ENCODE measurements at places on chromosomes 7 and 10.

- no peak for DNase-seq
Observed at GRCh38 chr10:45093945-45094344, 93.2 kb downstream of the ZNF22 start.

DNA sequence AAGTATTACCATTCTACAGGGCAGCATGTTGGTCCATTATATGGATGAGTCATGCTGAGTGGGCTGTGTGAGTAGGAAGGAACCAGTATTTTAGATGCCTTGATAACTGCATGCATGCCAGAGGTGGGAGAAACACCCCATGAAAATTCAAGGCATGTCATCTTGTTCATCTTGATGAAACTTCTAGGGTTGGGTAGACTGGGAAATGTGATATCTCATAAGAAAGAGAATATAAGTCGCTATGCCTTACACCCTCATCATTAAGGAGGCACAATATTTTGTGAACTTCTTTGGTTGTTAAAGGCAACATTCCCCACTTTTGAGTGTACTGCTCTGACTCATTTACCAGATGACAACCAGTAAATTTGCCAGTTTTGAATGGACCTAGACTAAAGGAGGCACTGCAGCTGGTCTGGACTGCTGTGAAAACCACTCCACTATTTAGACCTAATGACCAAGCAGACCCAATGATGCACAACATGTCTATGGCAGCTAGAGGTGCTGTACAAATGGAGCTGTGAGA is 48.0 kb downstream of the ZNF365 start:
- no peak for DNase-seq

DNA sequence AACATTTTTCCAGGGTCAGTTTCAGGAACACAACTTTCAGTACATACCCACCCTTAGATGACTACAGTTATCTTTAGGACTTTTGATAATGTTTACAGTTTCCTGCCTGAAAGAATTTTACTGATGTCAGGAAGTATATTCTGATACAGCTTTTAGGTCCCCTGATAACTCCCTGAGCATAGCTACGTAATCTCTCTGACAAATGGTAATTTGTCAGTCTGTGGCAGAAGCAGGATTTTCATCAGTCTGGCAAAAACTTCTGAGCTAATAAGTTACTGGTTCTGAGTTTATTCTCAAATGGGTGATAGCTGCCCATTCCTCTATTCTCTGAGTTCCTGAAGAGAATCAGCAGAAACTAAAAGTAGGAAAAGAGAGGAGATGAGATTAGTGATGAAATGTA is 270.1 kb upstream of the MTPN start:
- no peak for DNase-seq

DNA sequence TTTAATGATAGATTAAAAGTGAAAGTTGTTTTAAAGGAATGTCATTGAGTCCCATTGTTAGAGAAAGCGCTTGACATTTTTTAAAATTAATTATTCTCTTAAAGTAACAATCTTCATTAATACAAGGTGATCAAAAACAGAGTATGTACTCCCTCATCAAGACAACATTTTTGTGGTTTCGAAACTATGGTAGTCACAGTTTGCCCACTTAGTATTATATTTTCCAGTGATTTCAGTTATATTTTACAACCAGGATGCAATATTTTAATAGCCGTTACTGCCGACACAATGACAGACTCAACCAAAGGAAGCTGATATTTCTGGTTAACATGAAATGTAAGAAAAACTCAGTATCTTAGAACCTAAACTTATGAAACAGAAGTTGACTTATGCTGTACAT is 31.3 kb downstream of the MKX start:
- DNase-seq: no peak

DNA sequence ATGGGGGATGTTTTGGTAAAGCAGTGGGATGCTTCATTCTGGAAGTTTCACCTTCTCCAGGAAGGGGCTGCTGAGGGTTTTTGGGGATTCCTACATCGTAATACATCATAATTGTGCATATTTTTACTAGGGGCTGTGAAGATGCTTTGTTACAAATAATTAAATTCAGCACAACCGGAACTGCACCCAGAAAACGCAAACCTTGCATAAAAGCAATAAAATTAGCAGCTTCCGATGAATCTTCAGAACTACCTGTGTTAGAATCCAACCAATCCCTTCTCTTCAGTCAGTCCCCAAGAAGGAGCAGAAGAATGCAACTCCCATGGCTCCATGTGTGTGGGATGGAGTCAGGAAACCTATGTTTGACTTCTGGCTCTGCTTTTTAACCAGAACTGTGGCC is 48.4 kb upstream of the HMX3 start:
- no peak for DNase-seq

DNA sequence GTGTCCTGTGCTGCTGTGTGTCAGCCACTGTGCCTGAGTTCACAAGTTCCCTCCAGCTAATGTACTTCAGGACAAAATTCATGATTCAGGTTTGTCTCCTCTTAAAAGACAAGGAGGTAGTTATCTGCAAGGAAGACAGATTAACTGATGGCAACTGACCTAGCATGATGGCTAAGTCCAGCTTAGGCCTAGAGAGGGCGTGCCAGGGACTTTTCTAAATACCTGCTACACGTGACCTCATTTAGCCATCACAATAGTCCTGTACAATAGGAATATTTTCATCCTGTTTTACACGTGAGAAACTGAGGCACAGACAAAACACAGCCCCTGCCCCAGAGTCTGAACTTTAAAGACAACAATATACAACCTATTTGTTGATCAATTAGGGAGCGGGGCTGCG is 275.7 kb downstream of the XPNPEP1 start:
- no peak for DNase-seq

- no peak for DNase-seq
Observed at GRCh38 chr7:121510858-121511482, 114.9 kb upstream of the FAM3C start.

DNA sequence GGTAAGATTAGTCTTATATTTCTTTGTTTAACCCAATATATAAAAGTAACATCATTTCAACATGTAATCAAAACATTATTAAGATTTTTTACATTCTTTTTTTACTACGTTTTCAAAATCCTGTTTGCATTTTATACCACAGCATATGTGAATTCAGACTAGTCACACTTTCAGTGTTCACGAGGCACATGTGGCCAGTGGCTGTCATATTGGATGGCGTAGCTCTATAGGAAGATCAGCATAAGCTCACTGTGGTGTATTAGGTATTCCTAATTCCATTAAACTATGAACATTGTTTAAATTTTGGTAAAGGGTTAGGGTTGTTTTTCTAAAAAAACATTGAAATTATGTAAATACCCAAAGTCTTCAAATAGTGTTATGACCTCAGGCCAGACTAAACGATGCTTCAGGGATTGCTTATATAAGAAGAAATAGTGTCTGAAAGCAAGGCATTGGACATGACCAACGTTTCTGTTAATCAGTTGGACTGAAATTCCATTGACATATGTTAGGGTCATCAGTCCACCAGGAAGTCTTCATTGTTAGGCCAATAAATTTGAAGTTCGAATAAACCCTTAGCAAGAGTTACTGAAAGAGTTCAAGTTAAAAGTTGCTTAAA is 97.0 kb downstream of the BICC1 start:
- DNase-seq: no peak

DNA sequence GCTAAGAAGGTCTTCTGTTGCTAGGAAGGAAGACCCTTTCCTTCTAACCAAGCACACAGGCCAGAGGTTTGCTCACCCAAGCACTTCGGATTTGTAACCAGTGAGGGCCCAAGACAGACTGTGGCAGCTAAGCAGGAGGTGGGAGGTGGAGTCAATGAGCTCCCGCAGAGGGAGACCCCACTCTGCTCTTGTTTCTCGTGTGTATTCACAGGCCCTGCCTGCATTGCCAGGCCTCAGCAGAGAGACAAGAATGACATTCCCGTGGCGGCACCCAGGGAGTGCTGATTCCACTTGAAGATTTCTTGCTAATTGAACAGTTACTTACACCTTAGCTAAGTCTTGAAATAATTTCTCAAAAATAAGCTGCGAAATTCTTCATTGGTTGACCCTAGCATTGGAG is 13.4 kb downstream of the PKD1L1 start:
- DNase-seq: no peak

DNA sequence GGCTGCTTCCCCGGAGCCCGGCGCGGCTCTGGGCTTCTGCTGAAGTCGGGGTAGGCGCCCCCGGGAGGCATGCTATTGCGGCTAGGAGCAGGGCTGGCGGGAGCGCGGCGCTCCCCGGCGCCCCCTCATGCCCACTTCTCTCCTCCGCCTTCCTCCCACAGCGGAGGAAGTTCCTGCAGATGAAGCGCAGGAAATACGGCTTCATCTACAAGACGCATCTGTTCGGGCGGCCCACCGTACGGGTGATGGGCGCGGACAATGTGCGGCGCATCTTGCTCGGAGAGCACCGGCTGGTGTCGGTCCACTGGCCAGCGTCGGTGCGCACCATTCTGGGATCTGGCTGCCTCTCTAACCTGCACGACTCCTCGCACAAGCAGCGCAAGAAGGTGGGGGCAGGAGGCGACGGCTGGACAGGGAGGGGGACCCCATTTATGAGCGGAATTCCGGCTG is 479 bp downstream of the CYP26A1 start:
- DNase-seq: no peak

DNA sequence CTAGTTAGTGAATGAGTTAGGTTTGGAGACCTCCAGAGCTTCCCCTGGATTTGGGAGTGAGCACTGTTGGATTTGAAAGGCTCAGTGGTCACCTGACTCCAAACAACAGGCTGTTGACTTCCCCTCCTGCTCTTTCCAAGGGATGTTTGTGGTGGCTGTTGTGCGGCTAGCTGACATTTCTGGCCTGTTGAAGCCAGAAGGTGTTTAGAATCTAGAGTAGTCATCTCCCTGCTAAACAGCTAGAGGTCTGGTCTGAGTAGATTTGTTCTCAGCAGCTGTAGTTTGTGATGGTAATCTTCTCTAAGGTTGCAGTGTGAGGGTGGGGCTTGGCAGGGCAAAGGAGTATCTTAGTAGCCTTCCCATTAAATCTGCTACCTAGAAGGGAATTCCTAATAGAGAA is 30.1 kb downstream of the BPGM start:
- DNase-seq: no peak

- DNase-seq: no peak
Observed at GRCh38 chr7:12578930-12579640, 8.6 kb downstream of the SCIN start.

- no peak for DNase-seq
Observed at GRCh38 chr7:84705706-84706105, 481.1 kb downstream of the SEMA3D start.

Data from stomach (tissue), 19 donors.